ENCODE measurements at places on chromosomes 2 and 18. TPM values are rescaled to one million over a fixed set of nuclear protein-coding genes. Genes with fewer than 3 reads are reported as not detected.

The NT5DC4 gene
- not detected for total RNA-seq

The MCEE gene
- 30.0 TPM for total RNA-seq

The GDF7 gene
- 14.5 TPM for total RNA-seq

The KATNAL2 gene
- total RNA-seq, result 8.3 TPM

The CCT7 gene
- total RNA-seq, result 189 TPM

The IL36A gene
- not detected for total RNA-seq

The WDR54 gene
- 20.8 TPM for total RNA-seq

The TWIST2 gene
- total RNA-seq, result 10.7 TPM

The CARF gene
- total RNA-seq, result 16.1 TPM

The ECEL1 gene
- total RNA-seq, result 8.1 TPM

The CFC1 gene
- not detected for total RNA-seq

The UGT1A4 gene
- 0.29 TPM for total RNA-seq

The HOXD11 gene
- 40.2 TPM for total RNA-seq

The LDLRAD4 gene
- total RNA-seq, result 43.7 TPM

The TUBA3E gene
- total RNA-seq, result not detected

The ARHGAP15 gene
- total RNA-seq, result 25.2 TPM

The POTEI gene
- total RNA-seq, result 0.06 TPM

The LONRF2 gene
- 4.3 TPM for total RNA-seq

The C1GALT1C1L gene
- total RNA-seq, result 1.1 TPM

The SLC4A5 gene
- 8.4 TPM for total RNA-seq

The COL4A3 gene
- total RNA-seq, result 44.4 TPM

The NAT8 gene
- 12.0 TPM for total RNA-seq

The GATA6 gene
- total RNA-seq, result 14.0 TPM

The SPR gene
- total RNA-seq, result 9.1 TPM

The SLC30A3 gene
- total RNA-seq, result 2.2 TPM

The GALNT13 gene
- total RNA-seq, result 1.1 TPM
